EL (cell line): ENCODE measurements at places on chromosomes 1 and 21.
A peak's percentile ranks its signal among the peaks of the same experiment; 100 is the strongest.

DNA sequence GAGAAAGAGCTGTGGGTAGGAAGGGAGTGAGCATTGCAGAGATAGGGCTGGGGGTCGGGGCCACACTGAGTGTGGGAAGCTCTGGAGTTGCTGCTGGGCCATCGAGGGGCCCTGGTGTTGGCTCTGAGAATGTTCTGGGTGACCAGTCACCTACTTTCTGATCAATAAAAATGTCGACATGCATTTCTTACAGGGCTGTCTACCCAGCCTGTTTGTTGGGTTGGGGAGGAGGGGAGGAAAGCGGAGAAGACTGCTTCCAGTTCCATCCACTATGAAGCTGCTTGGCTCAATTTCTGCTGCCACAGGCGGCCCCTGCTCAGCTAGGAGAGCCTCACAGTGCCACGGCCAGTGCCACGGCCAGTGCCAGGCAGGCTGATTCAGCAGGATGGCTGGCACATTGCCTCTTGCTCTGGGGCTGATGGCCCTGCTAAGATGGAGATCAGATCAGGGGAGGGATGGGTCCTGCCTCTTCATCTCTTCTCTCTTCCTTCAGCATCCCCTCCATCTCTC is 3.0 kb upstream of the PADI3 start:
- DNase-seq = no peak

DNA sequence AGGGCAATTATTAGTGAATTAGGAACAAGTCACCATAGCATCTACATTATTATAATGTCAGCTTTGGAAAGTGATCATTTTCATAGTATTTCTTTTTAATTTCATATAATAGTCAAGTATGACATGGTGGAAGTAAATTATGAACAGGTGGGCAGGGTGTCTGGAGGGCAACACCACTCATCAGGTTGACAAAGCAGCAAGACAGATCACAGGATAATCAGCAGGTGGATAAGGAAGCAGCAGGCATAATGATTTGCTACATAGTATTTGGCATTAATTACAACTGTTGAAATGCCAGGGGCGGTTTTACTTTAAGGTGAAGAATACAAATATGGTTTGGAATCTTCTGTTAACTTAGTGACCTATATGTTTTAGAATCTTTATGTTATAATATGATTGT is 1342.2 kb downstream of the PLA2G4A start:
- DNase-seq = no peak

- DNase-seq = peak; percentile 30
Observed at GRCh38 chr1:66489972-66490601, 43.9 kb upstream of the SGIP1 start.

GRCh38 chr1:180548686-180549317 is 10.0 kb upstream of the OVAAL start:
- DNase-seq = no peak

DNA sequence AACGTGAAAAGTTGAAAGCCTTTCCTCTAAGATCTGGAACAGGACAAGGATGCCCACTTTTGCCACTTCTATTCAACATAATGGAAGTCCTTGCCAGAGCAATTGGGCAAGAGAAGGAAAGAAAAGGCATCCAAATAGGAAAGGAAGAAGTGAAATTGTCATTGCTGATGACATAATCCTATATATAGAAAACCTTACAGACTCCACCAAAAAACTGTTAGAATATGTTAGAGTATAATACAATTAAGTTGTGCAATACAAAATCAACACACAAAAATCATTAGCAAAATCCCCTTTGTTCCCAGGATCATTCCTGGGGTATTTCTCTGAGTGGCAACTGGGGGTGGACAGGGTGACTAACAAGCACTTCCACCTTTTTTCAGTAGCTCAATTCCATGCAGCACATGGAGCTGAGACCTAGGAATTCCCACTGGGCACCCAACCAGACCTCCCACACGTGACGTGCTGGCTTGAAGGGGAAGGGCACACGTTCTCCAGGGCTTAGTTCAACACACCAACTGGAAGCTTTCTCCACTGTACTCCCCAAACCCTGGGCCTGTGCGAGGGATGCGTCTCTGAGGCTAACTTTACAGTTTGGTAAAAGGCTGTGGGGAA is 9.6 kb downstream of the STUM start:
- DNase-seq = no peak

DNA sequence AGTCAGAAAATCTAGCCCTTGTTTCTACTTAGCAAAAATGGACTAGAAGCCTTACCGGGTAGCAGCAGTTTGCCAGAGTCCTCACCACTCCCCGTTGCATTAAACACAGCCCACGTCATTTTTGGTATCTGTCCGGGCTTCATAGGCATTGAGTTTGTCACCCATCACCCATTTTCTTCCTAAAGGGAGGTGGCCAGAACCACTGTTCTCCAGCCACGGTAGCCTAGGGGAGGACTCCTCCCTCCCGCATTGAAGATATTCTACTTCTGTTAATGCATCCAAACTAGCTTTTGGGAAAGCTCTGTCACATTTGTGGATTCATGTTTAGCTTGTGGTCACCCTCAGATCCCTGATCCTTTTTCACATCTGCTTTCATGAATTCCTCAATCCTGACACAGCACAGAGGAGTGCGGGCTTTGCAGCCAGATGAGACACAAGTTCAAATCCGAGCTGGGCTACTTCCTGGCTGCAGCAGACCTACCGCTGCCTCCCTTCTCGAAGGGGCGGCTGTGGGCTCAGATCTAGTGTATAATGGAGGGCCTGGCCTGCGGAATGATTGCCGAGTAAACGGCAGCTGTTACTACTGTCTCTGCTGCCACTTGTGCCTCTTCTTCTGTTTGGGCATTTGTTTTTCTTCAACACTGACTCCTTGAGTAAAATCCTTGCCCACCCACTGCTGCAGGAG is 63.2 kb upstream of the EFHD2 start:
- no peak for DNase-seq

GRCh38 chr1:18798946-18799345 is 60.5 kb downstream of the TAS1R2 start:
- no peak for DNase-seq

- DNase-seq = no peak
Observed at GRCh38 chr1:78855258-78855657, 151.3 kb downstream of the ADGRL4 start.

DNA sequence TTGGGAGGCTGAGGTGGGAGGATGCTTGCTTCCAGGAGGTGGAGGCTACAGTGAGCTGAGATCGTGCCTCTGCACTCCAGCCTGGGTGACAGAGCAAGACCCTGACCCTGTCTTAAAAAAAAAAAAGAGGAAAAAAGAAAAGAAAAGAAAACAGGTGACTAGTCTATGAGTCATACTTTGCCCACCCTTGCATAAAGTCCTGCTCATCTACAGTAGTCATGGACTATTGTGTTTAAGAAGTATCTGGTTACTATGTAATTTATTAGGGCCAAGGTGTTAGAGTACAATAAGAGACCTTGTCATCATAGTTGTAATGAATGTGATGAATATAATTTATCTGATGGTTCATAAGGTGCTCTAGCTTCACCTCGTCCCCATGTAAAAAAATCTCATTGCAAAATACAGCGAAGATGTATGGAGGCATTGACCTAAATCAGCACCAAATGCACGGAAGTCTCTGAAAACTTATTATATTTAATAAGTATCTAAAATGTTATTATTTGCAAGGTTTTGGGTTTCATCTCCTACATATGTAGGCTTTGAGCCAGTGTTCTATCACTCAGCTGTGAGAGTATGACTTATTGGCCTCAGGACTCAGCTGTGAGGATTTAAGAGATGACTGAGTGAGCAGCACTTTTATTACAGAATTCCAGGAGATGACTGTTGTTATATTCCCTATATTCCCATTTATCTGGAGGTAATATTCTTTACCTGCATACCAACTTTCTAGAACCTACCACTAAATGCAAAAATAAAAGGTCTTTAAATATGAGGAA is 19.9 kb upstream of the KCNJ6 start:
- no peak for DNase-seq

GRCh38 chr21:41952568-41953248 is 1.1 kb downstream of the C2CD2 start:
- no peak for DNase-seq

DNA sequence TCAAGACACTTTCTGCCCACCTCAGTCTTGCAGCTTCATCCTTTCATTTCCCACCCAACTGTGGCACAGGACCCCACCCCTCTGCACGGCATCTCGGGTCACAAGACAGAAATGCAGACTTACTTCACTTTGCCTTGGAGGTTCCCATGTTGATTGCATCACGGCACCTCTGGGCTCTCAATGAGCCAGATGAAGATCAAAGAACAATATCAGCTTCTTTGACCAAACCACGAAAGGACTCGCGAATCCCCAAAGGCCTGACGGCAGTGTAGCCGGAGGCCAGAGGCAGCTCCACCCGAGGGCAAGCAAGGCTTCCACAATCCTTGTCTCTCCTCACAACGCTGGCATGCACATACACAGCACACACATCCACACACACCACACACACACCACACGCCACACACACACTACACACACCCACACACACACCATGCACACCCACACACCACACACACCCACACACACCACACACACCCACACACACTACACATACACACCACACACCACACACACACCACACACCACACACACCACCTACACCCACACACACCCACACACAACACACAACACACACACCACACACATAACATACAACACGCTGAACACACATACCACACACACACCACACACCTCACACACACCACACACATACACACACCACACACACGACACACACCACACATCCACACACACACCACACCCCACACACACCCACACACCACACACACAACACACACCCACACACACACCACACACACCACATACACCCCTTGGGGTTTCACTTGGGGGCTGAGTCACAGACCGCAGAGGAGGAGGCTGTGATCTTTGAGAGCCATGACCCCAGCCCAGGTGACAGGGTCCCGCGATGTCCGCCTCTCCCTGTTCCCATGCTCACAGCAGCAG is 35.8 kb downstream of the UBASH3A start:
- no peak for DNase-seq

- DNase-seq = peak; percentile 49
Observed at GRCh38 chr1:17826165-17826488, 71.0 kb downstream of the ACTL8 start.

DNA sequence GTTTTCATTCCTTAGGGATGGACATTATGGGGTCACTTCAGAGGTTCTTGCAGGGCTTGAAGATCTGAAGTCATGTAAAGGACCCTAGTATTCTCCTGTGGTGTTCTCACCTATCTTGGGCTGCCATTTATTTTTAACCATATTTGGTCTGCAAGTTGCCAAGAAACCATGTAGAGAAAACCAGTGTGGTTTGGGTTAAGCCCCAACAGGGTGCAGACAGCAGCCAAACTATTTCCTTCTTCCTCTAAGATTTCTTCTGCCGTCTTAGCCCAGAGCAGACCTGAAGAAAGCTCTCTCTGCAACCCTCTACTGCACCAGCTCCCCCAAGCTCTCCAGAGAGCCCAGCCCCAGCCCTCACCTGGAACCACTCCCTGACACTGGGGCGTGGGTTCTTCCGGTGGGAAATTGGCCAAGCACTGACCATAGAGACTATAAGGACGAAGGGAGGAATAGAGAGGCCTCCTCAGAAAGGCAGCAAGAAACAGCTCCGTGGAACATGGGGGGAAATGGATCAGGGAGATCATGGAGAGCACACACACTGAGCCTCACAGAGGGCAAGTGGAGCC is 136.6 kb downstream of the SYF2 start:
- DNase-seq = no peak

GRCh38 chr1:201656311-201657032 is 117.5 kb downstream of the NAV1 start:
- DNase-seq = peak; percentile 50

DNA sequence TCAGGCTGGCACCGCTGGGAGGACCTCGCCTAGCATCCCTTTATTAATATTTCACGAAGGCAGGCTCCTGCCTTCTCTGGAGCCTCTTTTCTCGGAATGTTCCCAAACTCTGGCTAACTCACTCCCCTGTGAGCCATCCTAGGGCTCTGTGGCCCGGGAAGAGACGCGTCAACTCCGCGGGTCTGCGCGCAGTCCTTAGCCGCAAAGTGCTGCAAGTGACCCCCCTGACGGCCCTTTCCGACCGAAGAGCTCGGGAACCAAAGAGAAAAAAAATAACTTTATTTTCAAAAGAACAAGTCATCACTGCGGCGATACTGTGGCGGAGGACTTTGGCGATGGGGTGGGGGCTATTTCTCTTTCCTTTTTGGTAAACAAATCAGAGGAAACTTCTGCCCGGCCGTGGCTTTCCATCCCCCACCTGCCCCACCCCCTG is 14.6 kb downstream of the NR5A2 start:
- DNase-seq = no peak

DNA sequence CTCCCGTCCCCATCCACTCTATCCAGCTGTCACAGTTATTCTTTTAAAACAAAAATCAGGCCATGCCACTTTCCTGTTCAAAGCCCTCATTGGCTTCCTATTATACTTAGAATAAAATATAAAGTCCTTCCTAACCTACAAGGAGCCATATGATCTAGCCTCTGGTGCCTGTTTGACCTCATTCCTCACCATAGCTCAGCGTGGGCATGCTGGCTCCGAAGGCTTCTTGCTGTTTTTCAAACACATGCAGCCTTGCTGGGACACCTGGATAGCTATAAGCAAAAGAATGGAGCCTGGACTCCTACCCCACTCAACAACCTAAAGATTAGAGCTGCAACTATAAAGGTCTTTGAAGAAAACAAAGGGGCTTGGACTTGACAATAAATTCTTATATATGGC is 23.7 kb downstream of the DHCR24 start:
- DNase-seq = no peak

DNA sequence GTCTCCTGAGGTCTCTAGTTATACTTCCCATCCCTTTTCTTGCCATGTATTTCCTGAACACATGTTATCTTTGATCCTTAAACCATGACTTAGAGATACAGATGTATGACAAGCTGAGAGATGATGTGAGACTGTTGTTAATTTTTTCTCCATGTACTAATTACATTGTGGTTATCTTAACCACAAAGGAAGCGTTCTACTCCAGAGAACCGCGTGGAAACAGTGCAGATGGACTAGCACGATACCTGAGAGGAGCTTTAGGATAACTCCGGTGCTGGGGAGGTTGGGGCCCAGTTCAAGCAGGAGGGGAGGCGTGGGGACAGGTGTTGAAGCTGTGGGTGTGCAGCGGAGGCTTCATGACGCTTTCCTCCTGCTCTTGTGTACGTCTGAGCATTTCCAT is 17.5 kb downstream of the PDE9A start:
- DNase-seq = no peak

GRCh38 chr1:20634065-20634593 is 871 bp downstream of the PINK1 start:
- DNase-seq = no peak

GRCh38 chr1:110471131-110471530 is 20.2 kb downstream of the PROK1 start:
- no peak for DNase-seq

- no peak for DNase-seq
Observed at GRCh38 chr1:215544566-215544965, 22.5 kb upstream of the KCTD3 start.

GRCh38 chr1:64527165-64527564 is 57.2 kb downstream of the CACHD1 start:
- no peak for DNase-seq

- no peak for DNase-seq
Observed at GRCh38 chr1:42328916-42329496, 6.0 kb downstream of the FOXJ3 start.

- no peak for DNase-seq
Observed at GRCh38 chr1:223161321-223161720, 18.3 kb upstream of the TLR5 start.

GRCh38 chr1:103489935-103490334 is 35.6 kb upstream of the RNPC3 start:
- peak; percentile 21 for DNase-seq

- no peak for DNase-seq
Observed at GRCh38 chr1:109658533-109659042, 2.7 kb downstream of the GSTM4 start.
